ENCODE measurements at places on chromosomes 5 and 9.

DNA sequence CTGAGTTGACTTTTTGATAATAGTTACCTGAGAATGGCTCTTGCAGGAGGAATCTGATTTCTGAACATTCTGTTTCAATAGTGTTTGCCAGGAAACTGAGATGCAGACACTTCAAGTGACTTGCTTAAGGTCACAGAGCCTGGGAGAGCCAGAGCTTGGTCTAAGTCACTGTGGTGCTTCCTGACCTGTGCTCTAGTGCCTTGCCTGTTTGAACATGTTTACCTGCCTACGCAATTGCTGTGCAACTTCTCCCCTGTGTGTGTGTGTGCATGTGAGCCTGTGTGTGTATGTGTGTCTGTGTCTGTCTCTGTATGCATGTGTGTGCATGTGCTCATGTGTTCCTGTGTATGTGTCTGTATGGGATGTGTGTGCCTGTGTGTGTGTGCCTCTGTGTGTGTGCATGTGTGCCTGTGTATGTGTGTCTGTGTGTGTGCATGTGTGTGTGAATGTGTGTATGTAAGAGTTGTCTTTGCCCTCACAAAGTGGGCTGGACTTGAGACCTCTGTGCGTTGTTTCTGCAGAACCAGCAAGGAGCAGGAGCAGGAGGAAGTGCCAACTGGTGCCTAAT, 185.8 kb downstream of the GADD45G start:
- DNase-seq = no peak

- no peak for DNase-seq
Measured at GRCh38 chr5:148864113-148864841, 37.9 kb downstream of the ADRB2 start.

DNA sequence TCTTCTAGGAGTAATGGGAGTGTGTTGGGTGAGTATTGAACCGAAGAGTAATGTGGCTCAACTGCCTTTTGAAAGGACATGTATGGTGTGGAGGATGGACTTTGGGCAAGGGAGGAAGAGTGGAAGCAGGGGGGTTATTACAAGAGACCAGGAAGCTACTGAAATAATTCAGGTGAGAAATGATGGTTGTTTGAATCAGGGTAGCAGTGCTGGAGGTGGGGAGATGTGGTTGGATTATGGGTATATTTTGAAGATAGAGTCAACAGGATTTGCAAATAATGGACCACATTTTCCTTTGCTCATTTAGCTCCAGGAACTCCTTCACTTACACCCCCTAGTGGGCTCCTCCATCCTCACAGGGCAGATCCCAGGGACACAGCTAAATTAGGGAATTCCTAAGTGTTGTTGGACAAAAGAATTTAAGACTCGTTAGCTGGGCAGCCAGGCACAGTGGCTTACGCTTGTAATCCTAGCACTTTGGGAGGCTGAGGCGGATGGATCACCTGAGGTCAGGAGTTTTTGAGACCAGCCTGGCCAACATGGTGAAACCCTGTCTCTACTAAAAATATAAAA, 1.2 kb upstream of the SLC4A9 start:
- DNase-seq = no peak

DNA sequence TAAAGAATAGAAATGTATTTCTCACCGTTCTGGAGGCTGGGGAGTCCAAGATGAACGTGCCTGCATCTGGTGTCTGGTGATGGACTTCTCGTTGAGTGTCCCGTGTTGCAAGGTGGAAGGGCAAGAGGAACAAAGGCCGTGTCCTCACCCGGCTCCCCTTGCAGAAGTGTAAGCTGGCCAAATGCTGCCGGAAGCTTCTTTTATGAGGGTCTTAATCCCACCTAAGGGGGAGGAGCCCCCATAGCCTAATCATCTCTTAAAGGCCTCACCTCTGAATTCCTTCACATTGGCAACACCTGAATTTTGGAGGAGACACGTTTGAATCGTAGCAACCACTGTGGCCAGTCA, 99.1 kb upstream of the DAP start:
- DNase-seq = no peak

- no peak for DNase-seq
Measured at GRCh38 chr5:159680095-159680494, 236.2 kb upstream of the ADRA1B start.

Measured in activated naive CD4-positive, alpha-beta T cell (primary cell).